ENCODE measurements at places on chromosomes 2 and 18. TPM values are rescaled to one million over a fixed set of nuclear protein-coding genes. Genes with fewer than 3 reads are reported as not detected.

DNA sequence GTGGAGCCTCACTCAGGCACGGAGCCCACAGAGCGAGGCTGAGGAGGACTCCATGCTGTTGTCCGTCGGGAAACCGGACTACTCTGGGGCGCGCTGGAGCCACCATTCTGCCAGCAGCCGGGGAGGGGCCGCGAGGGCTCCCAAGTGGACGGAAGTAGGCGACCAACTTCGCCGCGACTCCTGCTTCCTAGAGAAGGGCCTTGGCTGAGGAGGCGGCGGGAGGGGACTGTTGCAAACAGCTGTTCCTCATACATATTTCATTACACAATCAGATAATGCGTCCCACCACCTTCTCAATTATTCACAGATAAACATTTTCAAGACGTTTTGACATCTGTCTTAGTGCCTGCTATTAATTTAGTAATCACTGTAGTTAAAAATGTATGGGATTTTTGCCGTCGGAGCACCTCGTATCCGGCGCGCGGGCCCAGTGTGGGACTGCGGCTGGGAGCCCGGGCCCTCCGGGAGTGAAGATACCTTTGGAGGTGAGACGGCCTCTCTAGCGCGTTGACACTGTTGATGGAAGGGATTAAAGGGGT is 11.7 kb upstream of the SIX3 start:
- no peak for DNase-seq

- no peak for DNase-seq
These were observed 71.7 kb downstream of the LIMS1 start for GRCh38 chr2:108605947-108606346.

DNA sequence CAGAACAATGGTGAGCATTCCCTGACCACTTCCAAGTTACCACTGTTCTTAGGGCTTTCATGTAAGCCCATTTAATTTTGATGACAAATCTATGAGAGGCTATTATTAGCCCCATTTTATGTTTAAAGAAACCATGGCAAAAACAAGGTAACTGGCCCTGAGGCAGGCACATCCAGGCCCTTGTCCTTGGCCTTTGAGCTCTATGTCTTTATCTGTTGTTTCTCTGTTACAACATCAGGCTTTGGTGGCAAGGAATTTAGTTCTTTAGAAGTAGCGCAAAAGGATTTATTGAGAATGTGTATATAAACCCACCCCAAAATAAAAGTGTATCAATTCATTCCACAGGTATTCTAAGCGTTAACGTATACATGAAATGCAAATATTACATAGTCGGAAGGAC is 257.1 kb downstream of the HNMT start:
- DNase-seq = no peak

DNA sequence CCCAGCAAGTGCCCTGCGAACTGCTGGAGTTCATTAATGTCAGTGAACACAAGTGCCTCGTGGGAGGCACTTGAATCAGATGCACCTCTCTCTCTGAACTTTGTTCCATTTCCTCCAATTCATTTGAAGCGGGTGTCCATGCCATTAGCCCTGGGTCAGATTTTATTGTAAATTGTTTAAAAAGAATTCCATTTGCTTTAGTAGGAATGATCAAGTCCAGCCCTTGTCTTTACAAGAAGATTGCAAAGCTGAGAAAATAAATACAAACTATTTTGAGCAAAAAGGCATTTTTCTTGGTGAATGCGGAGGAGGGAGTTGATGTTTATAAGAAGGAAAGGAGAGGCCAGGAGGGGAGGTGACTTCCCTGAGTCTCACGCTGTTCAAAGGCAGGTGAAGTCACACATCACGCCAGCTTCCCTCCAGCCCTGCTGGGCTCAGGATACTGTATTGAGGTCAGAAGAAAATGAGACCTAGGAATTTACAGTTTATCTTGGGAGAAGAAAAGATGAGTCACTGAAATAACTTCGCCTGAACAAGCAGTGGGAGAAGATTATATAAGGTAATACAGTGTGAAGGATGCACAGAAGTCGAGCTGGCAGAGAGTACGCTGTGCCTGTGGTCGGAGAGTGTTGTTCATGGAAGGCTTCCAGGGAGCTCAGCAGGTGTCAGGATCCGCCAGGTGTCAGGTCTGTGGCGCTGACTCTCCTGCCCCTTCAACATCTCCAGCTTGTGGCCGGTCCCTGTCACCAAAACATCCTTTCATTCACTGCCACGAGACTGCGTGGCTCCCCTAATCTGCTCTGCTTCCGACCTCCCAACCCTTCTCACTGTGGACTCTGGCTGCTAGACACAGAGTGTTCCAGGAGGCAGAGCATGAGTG is 36.5 kb downstream of the EFR3B start:
- peak; percentile 92 for DNase-seq

- DNase-seq = no peak
These were observed 373.5 kb upstream of the MYT1L start for GRCh38 chr2:2704428-2705090.

- no peak for DNase-seq
These were observed 16.4 kb downstream of the TCF23 start for GRCh38 chr2:27164960-27165763.

GRCh38 chr2:203870481-203870880 is 2.9 kb downstream of the CTLA4 start:
- DNase-seq = no peak

DNA sequence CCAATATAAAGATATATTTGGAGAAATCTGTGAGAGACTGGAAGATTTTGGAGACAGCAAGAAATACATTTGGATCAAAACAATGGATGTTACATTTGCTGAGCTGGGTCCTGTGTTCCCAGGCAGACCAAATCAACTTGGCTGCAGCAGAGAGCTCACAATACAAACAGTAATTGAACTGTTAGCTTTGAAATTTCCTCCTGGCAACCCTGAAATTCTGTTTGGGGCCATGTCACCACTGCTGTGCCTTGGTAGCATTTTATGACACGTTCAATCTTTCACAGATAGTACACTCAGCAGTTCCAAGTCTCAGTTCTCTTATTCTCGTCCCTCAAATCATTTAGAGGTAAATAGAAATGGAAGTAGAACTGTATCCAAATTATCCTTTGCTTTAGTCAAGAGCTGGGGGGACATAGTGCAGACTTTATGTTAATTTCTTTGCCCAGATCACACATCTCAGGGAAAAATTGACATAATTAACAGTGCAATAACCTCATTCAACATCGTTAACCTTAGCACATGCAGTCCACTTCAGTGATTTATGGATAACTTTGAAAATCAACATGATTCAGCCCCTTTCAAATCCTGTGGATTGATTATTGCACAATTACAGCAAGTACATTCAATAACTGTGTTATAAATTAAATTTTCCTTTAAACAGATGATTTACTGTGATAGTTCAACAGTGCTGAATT is 277.4 kb upstream of the MC4R start:
- no peak for DNase-seq

- no peak for DNase-seq
These were observed 152.6 kb downstream of the RTN4 start for GRCh38 chr2:54897420-54898310.

GRCh38 chr2:113234721-113235346 is 43.9 kb downstream of the PAX8 start:
- DNase-seq = no peak

- DNase-seq = no peak
These were observed 464.9 kb downstream of the CDH2 start for GRCh38 chr18:27712066-27712465.

DNA sequence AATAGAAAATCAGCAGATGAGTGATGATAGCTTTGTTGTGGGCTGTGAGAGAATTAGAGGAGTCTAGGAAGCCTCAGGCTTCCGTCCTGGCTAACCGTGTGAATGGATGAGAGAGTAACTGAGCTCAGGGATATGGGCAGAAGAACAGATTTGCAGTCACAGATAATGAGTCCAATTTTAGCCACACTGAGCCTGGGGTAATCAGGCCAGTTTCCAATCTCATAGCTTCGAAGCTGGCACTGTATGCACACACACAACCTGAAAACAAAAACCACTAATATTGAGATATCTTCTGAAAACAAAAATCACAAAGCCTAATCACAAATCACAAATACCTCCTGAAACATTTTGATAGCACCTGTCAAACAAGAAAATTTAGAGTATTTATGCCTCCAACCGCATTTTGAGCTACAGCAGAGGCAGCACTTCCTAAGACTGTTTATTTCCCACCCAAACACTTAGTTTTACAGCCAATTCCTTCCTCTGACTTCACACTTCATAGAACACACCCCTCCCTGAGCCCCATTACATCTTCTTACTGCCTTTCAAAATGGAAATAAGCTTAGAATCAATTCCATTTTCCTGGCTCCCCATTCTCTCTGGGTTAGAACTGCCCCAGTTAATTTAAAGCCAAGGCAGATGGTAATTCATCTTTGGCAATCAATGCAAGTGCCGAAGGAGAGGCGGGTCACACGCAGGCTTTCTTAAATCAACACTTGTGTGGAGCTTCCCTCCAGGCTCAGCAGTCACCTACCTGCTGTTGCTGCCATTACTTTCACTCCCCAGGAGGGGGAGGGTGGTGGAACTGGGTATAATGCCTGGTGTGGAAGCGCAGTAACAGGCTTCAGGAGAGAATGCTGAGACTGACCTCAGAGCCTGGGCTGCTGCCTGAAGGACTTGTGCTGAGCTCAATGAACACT is 18.9 kb downstream of the TTR start:
- peak; percentile 51 for DNase-seq

- DNase-seq = peak; percentile 87
These were observed 89.6 kb upstream of the NPAS2 start for GRCh38 chr2:100730290-100730868.

GRCh38 chr2:78304678-78305077 is 720.8 kb upstream of the REG3G start:
- no peak for DNase-seq

- no peak for DNase-seq
These were observed 24.8 kb upstream of the CRIM1 start for GRCh38 chr2:36330473-36331395.

- DNase-seq = peak; percentile 34
These were observed at the start of gene CD8A for GRCh38 chr2:86790676-86791572. Gene CD8A, minus strand, starts transcription at chr2:86790913. Its CDS starts 88 bp downstream, at chr2:86790825.

DNA sequence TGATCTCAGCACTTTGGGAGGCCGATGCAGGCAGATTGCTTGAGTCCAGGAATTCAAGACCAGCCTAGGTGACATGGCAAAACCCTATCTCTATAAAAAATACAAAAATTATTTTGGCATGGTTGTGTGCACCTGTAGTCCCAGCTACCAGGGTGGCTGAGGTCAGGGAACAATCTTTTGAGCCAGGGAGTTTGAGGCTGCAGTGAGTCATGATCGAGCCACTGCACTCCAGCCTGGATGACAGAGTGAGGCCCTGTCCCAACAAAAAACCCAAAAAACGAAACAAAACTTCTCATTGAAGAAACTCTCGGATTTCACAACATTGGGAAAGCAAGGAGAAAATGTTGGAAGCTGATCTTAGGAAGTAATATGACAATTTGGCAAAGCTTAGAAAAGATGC is 317.3 kb upstream of the MGAT5 start:
- DNase-seq = no peak

DNA sequence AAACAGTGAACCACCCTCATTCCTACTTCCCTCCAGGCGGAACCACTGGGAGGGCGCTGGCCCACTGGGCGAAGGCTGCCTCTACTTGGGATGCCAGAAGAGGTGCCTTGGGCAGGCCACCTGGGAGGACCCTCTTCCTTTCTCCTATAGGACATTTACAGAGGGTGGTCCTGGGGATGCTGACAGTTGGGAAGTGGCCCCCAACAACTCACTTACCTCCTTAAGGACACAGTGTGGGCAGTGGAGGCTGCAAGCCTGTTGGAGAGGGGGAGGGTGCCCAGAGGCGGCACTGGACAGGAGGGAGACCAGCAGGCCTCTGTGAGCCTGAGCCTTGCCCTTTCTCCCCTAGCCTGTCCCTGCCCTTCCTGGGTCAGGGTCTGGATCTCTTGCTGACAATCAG is 346.4 kb upstream of the HS6ST1 start:
- DNase-seq = no peak

DNA sequence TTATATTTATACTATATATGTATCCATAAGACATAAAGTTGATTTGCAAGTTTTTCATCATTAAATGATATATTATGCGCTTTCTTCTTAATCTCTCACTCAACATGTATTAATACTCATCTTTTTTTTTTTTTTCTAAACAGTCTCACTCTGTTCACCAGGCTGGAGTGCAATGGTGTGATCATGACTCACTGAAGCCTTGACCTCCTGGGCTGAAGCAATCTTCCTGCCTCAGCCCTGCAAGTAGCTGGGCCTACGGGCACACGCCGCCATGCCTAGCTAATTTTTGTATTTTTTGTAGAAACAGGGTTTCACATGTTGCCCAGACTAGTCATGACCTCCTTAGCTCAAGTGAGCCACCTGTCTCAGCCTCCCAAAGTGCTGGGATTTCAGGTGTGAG is 51.4 kb upstream of the MAP4K3 start:
- peak; percentile 81 for DNase-seq

DNA sequence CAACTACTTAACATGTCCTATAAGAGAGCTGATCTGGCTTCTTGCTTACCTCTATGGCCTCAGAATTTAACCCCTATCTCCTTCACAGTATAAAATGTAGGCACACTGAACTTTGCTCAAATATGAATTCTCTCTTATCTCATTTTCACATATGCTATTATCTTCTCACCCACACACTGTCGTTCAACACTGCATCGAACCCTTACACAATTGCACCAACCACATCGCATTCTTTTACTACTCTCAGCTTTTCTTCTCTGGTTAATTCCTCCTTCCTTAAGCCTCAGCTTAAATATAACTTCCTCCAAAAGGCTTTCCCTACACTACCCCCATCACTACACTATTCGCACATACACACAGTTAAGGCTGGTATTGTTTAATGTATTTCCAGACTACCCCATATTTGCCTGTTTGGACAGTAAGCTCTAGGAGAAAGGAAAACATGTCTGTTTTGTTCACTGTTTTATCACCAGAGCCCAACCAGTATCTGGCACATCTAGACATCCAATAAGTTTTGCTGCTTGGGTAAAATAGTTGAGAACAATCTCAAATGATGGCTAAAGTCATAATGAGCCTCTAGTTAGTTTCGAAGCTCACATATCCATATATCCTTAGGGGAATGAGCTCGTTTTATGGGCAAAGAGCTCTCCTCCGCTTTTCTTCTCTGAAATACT is 47.7 kb downstream of the HIBCH start:
- DNase-seq = no peak

DNA sequence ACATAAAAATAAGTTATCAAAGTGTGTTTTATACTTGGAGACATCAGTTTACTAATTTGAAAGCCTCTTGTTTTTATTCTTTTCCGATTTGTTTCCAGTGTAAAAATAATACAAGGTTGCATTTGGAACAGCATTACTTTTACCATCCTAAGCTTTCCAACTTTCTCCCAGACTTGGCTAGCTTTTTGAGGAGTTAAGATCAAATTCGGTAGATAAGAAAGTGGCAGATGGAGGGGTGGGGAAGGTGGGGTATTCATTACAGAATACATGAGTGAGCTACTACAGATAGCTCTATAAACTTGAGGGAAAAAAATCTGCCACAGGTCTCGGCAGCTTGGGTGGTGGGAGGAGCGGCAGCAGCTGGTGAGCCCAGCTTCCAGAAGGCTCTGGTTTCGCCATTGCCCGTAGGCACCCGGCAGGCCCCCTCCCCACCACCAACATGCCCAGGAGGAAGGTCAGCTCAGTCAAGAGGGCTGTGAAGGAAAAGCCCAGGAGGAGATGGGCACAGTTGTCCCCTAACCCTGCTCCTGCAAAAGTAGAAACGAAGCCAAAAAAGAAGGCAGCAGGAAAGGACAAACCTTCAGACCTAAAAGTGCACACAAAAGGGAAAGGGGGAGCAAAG is 18.6 kb upstream of the RMC1 start:
- DNase-seq = no peak

Gene AOX1
- 2.4 TPM for total RNA-seq

Gene HOXD3
- total RNA-seq = 19.2 TPM

Gene VIL1
- not detected for total RNA-seq

Gene ATP8B1
- total RNA-seq = 72.5 TPM

Gene CNTNAP5
- total RNA-seq = not detected

Gene VIT
- total RNA-seq = 0.65 TPM

Measured in dermis blood vessel endothelial cell (primary cell).